Kidney capillary endothelial cell (primary cell): ENCODE measurements at places on chromosomes 16 and 17.

GRCh38 chr17:8831234-8831849 lies 32.2 kb upstream of the MFSD6L start:
- DNase-seq, result no peak

- peak; percentile 92 for DNase-seq
Observed at GRCh38 chr17:45371414-45372324, 54.8 kb upstream of the MAP3K14 start.

DNA sequence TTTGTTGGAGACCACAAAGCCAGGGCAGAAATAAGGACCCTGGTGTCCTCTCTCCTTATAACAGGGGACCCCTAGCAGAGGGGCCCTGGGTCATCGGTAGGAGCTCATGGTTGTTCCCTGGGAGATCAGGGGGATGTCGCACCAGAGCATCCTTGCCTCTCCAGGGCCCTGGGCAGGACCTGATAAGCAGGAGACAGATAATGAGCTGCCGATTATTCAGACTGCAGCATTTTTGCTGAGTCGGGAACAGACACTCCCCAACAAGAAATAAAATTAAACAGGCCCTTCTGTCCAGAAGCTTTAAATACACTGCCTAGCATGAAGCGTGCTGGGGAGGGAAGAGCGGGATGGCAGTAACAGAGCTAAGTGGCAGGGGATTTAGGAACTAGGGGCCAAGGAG lies 15.4 kb upstream of the GFAP start:
- DNase-seq, result no peak

- no peak for DNase-seq
Observed at GRCh38 chr17:12769981-12770380, 19.3 kb upstream of the ARHGAP44 start.

GRCh38 chr16:797120-797420 lies 3.5 kb downstream of the GNG13 start:
- no peak for DNase-seq

DNA sequence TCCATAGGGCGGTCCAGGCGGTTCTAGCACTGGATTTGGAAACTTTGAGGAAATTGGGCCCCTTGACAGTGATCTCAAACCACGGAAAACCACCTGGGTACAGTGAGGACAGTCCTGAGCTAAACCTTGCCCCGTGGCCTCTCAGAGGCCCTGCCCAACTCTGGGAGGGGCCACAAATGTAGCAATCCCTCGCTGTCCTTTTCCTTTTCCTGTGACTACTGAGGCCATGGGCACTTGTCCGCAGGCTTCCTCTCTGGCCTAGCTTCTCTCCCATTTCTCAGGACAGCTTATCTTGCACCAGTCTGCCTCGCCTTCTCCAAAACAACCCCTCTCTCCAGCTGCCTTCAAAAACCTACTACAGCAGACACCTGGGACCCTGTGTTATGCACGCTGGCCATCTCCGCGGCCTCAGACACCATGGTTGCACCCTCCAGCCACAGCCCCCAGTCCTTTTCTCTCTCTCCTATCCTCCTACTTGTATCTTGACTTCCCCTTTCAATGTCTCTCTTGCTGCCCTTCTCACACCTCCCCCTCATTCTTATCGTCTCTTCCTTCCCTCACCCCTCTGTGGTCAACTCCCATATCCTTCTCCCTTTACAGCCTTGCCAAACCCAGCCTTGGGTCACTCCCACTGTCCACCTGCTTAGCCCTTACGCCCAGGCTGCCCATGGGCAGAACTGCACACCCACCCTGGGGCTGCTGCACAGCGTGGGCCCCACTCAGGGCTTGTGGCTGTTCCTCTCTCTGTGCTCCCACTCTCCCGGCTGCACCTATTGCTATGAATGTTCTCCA lies 7.6 kb downstream of the SCPEP1 start:
- no peak for DNase-seq

GRCh38 chr17:59328601-59329000 lies 2.9 kb upstream of the YPEL2 start:
- no peak for DNase-seq

DNA sequence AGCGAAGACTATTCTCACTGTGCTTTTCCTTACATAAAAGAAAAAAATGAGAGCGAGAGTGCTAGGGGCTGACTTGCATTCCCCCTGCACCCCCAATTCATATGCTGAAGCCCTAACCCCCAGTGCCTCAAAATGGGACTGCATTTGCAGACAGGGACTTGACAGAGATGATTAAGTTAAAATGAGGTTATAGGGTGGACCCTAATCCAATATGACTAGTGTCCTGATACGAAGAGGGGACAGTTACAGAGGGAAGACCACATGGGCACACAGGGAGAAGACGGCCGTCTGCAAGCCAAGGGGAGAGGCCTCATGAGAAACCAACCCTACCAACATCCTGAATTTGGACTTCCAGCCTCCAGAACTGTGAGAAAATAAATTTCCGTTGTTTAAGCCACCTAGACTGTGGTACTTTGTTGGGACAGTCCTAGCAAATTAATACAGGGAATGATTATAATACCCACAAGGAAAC lies 1.6 kb upstream of the TMEM220 start:
- DNase-seq, result no peak

DNA sequence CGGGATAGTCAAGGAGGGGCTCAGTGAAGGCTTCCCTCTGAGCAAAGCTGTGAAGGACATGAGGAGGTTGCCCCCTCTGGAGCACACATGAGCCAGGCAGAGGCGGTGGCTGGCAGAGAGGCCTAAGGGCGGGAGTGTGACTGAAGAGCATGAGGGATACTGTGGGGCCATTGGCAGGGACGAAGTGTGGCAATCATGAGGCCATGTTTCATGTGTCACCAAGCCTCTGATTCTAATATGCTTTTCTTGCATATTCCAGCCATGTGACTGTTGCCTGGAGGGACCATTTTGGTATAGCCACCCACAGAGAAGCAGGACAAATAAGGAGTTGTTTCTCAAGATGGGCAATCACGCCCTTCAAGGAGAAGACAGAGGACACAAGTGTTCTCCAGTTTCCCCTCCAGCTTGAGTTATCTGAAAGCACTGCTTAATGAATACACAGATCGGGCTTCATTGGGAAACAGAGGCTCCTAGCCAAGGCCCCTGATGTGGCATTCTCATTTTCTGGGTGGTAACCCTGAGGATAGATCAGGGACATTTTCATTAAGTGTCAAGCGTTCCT lies 68.0 kb downstream of the AKAP1 start:
- no peak for DNase-seq

DNA sequence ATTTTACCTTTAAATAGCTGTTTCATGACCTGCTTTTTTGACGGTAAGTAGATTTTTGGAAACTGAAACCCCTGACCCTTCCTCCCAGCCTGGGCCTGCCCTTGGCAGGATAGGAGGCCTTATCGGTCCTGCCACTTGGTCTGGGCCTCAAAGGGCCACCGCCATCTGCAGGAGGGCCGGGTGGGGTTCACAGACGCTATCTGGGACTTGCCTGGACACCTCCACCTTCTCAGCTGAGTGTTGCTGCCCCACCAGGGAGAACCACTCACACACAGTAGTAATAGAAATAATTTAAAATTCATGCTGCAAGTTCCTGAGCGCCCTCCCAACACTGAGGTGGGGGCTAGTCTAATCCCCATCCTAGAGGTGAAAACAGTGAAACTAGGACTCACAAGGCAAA lies 4.6 kb upstream of the NPRL3 start:
- no peak for DNase-seq

DNA sequence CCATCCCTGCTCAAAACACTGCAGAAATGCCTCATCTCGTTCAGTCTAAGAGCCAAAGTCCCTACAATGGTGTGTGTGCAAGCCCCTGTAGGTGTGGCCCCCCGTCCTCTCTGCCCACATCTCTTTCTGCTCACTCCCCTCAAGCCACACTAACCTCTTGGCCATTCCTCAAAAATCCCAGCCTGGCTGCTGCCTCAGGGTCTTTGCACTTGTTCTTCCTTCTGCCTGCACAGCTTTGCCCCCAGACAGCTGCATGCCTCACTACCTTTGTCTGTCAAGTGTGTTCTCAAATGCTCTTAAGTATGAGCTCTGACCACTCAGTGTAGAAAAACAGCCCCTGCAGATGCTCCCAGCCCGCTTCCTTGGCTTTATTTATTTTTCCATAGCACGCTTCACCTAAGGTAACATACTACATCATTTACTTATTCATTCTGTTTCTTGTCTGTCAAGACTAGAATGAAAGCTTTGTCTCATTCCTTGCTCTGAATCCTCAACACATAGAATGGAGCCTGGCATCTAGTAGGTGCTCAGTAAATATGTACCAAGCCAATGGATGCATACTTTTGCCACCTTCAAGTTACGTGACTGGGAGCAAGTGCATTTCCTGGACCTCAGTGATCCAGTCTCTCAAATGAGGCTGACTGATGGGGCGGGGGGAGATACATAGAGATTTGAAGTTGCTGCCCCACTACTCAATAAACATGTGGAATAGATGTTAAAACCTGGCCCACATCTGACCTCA lies 38.1 kb downstream of the RAI1 start:
- no peak for DNase-seq

GRCh38 chr17:44067545-44067940 lies 1.1 kb upstream of the LSM12 start:
- no peak for DNase-seq

DNA sequence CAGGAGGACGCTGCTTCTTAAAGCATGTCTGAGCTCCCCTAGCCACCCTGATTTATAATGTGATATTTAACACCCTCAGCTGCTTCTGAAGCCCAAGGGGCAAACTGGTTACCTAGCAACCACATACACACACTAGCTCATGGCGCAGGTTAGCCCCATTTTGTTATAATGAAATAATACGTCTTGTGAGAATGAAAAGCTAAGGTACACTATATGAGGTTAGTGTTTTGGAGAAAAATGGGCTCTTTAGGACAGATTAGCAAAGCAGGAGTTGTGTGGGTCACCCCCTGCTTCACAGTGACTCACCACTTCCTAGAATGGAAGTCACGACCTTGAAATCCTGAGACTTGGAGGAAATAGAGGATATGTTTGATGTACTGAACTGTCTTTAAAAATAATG lies 404.8 kb upstream of the HSBP1 start:
- DNase-seq, result peak; percentile 53

DNA sequence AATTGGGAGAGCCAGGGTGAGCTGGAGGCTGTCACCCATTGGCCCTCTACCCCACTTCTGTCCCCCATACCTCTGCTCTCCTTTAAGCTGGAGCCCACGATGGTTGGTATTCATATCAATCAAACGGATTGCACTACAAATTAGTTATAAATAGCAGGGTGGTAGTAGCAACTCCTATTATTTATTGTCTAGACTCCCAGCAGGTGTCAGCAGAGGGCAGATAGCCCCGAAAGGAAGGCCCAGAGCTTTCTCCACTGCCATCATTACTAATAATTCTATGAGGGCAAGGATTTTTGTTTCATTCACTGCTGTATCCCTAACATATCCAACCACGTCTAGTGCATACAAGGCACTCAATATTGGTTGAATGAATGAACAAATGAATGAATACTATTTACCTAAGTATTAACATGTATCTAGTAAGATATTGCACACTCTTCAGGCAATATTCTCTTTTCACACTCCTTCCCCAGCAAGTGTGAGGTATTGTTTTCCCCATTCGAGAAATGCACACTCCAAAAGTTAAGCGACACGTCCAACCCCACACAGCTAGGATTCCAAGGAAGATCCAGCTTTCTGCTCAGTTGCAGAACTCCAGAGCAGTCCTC lies 6.3 kb downstream of the C17orf50 start:
- DNase-seq, result peak; percentile 56

DNA sequence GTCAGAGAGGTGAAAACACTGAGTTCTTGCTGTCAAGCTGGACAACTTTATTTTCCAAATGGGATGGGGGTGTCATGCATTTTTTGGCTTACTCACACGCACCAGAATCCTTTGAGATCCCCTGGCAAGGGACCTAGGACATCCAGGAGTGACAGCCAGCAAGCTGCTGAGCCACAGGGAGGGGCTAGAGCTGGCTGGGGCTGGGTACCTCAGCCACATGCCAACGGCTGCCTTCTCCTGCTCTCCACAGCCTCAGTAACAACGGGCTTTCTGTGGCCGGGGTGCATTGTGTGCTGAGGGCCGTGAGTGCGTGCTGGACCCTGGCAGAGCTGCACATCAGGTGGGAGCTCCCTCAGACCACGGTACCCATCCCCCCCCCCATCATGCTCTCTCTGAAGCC lies 47.6 kb downstream of the NLRC5 start:
- DNase-seq, result no peak
